Stimulated activated CD8-positive, alpha-beta memory T cell treated with anti-CD3 and anti-CD28 coated beads, Interleukin-4, amount 100 ng/mL, for 1 hour (primary cell): ENCODE measurements at places on chromosomes 7 and 10.

DNA sequence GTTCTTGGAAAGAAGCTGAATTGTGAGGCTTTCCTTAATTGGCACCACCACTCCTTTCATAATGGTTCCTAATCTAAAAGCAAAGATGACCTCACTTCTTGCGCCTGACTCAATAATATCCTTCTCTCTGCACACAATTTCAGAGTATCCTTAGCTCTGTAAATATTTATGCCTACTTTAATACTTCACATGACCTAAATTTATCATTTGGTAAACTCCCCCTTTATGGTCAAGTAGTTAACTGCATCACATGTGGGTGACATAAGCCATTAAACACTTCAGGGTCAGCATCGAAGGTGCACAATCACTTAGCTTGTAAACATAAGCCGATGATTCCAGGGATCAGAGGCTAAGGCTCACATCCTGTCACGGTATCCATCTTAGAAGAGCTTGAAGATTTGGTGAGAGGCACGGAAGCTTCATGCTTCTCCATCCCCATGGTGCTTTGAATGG, 7.3 kb upstream of the RHOBTB1 start:
- DNase-seq, result no peak

DNA sequence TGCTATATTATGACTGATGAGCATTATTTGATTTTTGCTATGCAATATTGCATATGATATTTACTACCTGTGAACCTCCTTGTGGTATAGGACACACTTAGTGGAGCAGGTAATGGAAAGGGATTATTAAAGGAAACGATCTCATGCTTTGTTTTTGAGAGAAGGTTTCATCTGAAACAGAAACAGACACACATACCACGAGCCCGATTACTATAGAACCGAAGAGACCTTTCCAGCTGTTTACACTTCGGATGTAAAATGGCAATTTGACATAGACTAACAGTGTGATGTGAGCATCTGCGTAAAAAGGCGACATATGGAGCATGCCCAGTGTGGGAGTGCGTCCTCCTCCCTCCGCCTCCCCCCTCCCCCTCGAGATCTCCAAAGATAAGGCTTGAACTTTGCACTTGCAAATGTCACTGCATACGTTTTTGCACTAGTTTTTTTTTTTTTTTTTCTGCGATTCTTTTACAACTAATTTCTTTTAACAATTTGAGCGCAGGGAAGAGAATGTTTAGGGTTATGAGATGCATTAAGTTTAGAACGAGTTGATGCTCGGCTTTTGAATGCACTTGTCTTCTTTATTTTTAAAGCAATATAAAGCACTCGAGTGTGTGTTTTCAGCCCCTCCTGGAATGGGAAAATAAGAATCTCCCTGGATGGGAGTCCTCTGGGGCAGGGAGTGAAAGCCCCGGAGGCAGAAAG, 251.0 kb downstream of the NSUN6 start:
- no peak for DNase-seq

GRCh38 chr10:61900829-61901792, at the start of gene ARID5B:
ARID5B (plus strand) TSS chr10:61901699; CDS start chr10:61901710, 11 bp downstream.
- DNase-seq, result no peak

DNA sequence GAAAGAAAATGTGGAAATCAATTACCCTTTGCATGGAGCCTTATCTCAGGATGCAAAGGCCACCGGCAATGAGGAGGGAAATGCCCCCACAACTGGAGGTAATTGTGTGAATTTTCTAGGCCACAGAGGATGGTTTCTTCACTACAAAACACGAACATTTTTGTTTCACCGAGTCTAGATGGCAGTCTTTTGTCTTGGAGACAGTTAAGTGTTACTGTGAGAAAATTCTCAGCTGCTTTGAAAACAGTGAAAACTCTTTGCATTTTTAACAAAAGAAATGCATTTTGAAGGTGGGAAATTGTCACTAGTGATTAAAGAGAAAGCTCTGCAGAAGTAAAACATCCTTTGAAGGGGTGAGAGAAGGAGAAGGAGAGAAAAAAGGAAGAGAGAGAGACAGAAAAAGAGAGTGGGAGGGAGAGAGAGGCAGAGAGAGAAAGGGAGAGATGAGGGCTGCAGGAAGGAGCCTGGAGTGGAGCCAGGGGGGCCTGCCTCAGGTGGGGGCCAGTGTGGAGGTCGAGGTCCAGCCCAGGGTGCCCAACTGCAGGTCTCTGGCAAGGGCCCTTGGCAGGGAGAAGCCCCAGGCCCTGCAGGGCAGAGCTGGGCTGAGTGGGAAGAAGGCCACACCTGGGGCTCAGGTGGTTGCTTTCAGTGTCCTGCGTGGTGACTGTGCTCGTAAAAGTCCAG, 261.4 kb downstream of the ADARB2 start:
- DNase-seq, result no peak

- no peak for DNase-seq
Observed at GRCh38 chr7:150375662-150376521, 3.2 kb upstream of the ZNF775 start.

DNA sequence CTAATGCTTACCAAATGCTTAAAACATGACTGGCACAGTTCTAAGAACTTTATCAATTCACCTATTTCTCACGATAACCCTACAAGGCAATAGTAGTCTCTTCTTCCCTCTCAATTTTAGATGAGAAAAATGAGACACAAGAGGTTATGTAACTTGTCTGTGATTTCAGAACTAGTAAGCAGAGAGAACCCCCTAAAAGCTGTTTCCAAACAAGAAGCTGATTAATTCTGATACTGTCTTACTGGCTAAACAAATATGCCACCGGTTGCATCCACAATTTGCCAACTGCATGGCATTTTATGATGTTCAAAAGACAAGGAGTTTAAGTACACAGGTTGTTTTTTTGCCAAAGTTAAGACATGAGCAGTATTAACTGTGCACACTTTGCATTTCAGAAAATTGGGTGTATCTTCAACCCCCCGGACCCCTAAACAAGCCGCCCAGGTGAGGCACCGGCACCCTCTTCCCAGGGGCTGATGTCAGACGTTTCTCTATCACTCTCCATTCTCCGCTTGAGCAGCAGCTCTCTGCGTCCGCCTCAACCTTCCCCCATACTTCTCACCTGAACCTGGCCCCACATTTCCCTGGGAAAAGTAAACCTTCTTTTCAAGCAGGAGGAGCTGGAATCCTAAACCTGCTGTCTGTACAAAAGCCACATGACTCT, 21.7 kb downstream of the RSU1 start:
- no peak for DNase-seq

GRCh38 chr7:2120841-2121830, 111.6 kb downstream of the MAD1L1 start:
- no peak for DNase-seq

GRCh38 chr7:116351966-116352365, 141.6 kb downstream of the TES start:
- no peak for DNase-seq

DNA sequence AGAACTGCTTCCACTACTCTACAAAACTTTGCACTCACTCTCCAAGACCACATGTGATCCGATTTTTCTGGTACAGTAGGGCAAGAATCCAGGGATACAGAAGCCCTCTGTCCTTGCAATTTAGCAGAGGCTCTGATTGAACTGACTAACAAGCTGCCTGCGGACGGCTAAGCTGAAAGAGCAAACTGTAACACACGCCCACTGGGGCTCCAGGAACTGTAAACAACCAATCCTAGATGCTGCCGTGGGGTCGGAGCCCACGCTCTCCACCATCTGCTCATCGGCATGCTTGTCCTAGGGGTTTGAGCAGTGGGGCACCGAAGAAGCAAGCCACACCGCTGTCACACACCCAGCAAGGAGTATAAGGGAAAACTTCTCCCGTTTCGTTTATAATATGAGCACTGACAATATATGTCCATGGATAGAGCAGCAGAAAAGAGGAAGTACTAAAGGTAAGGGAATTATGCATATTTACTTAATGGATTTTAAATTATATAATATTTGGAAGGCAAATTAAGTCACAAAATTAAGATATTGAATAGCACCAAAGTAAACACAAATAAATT, 634.4 kb upstream of the POT1 start:
- DNase-seq, result no peak

DNA sequence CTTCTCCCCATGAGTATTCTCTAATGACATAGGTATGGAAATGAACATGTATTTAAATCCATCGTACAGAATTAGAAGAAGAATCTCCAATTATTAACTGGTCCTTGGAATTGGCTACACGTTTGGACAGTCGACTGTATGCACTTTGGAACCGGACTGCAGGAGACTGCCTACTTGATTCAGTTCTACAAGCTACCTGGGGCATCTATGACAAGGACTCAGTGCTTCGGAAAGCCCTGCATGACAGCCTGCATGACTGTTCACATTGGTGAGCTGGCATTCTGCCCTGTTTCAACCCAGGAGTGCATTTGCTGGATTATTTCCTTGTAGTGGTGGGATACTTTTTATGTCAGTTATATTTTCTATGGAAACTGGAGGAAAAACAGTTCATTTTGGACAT, 32.2 kb downstream of the ZRANB1 start:
- DNase-seq, result no peak

- no peak for DNase-seq
Observed at GRCh38 chr10:60203993-60204618, 185.6 kb downstream of the ANK3 start.

DNA sequence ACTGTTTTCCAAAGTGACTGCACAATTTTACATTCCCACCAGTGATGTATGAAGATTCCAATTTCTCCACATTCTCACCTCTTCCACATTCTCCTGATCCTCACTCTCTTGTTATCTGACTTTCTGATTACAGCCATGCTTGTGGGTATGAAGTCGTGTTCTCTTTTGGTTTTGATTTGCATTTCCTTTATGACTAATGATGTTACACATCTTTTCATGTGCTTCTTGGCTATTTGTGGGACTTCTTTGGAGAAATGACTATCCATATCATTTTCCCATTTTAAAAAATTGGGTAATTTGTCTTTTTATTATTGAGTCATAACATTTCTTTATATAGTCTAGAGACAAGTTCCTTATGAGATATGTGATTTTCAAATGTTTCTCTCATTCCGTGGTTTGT, 10.5 kb upstream of the GIMAP8 start:
- no peak for DNase-seq

- no peak for DNase-seq
Observed at GRCh38 chr7:76049295-76049694, 1.4 kb downstream of the MDH2 start.

DNA sequence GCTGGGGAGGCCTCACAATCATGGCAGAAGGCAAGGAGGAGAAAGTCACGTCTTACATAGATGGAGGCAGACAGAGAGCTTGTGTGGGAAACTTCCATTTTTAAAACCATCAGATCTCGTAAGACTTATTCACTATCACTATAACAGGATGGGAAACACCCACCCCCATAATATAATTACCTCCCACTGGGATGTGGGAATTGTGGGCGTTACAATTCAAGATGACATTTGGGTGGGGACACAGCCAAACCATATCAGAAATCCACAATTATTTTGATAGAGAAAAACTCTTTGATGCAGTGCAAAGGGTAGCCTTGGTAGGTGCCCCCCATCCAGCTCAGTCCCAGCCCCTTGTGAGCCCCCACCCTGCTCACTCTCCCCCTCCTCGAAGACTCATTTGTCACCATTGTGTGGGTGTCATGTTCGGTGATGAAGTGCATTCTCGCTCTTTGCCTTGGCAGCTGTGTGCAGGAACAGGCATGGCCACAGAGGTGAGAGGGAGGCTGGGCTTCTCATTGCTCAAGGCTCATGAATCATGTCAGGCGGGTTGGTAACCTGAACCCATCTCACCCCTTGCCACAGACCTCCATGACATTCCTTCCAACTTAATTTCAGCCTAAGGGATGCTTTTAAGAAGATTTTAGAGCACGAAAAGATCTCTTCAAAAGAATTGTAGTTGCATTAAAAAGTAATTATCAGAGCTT, 75.9 kb downstream of the BUB3 start:
- no peak for DNase-seq

DNA sequence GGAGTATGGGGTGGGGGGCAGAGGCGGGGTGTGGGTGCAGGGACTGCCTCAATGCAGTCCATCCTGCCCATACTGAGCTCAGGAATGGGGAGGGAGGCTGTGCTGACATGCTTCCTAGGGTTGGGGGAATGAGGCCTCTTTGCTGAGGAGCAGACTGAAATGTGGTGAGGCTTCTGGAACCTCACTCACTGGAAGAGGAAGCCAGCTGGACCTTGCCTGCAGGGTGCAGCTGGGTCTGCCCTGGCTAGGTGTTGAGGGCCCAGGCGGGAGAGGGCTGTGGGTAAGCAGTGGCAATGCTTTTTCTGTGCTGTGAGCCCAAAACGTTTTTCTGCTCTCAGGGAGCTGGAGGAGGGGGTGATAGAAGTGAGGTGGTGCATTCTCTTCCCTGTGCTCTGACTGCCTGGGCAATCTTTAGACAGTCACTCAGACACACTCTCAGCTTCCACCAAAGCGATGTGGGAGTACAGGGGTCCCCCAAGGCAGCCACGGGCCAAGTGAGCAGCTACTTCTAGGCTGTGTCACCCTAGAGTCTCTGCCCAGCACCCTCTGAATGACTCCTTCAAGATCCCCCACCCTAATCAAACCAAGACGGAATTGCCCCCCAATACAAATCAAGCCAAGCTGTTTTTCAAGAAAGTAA, 41.1 kb upstream of the BMPR1A start:
- no peak for DNase-seq

GRCh38 chr7:106561151-106561550, 99.8 kb downstream of the CCDC71L start:
- DNase-seq, result no peak

GRCh38 chr10:71829171-71829570, 21.9 kb downstream of the PSAP start:
- DNase-seq, result no peak

DNA sequence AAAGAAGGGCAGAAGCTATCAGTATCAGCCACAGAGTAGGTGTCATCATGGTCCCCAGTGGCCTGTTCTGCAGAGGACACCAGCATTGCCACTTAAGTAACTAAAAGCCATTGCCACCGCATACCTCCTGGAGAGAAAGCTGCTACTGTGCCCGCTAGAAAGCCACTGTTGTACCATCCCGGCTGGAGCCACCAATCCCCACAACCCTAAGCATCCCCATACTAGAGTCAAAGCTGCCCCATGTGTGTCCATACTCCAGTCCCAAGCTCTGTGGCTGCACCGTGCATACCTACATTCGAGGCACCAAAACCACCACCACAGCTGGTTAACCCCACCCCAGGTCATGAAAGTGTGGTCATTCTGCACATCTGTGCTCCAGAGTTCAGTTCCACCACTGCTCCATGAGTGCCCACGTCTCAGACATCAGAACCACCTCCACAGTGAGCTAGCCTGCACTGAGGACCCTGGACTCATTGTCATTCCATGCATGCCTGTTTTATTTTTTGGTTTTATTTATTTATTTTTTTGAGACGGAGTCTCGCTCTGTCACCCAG, 9.5 kb upstream of the SEPTIN14 start:
- DNase-seq, result no peak

GRCh38 chr7:133572087-133572486, 319.2 kb downstream of the EXOC4 start:
- no peak for DNase-seq

GRCh38 chr7:131753620-131754222, 197.3 kb upstream of the PODXL start:
- DNase-seq, result no peak

GRCh38 chr10:31526681-31527080, 207.7 kb downstream of the ZEB1 start:
- DNase-seq, result no peak
